ENCODE measurements at places on chromosomes 12 and 14.

GRCh38 chr14:54362089-54362504 is 34.7 kb upstream of the CDKN3 start:
- DNase-seq = no peak

- DNase-seq = no peak
Observed at GRCh38 chr12:67419810-67420209, 150.7 kb downstream of the CAND1 start.

GRCh38 chr12:26416550-26416949 is 221.2 kb downstream of the SSPN start:
- no peak for DNase-seq

DNA sequence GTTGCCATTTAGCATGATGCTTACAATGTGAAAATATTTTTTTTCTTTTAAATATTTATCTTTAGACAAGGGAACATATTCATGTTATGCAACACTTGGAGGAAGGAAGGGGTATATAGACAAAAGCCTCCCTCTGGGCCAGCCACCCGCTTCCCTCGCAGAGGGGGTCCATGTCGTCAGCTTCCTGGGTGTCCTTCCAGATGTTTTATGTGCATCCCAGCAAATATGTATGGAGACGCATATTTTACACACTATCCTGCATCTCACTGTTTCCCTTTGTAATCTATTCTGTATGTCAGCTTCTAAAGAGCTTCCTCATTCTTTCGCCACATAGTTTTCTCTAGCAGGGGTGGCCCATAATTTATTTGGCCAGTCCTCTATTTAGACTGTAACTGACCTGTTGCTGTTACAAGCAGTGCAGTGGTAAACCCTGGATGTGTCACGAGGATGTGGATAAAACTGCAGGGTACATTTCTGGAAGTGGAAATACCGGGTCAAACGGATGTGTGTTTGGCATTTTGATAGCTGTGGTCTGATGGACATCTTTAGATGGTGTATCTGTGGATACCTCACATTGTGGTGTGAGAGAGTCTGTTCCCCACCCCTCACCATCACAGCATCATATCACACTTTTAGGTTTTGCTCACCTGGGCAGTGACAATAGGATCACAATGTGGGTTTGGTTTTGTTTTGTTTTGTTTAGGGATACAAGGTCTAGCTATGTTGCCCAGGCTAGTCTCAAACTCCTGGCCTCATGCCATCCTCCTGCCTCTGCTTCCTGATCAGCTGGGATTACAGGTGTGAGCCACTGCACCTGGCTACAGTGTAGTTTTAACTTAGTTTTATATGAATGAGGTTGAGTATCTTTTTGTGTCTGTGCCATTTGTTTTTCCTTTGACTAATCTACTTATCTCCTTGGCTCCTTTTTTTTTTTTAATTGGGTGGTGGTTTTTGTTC is 31.6 kb downstream of the FAM222A start:
- DNase-seq = no peak

- no peak for DNase-seq
Observed at GRCh38 chr14:101716956-101717662, 44.4 kb upstream of the PPP2R5C start.

DNA sequence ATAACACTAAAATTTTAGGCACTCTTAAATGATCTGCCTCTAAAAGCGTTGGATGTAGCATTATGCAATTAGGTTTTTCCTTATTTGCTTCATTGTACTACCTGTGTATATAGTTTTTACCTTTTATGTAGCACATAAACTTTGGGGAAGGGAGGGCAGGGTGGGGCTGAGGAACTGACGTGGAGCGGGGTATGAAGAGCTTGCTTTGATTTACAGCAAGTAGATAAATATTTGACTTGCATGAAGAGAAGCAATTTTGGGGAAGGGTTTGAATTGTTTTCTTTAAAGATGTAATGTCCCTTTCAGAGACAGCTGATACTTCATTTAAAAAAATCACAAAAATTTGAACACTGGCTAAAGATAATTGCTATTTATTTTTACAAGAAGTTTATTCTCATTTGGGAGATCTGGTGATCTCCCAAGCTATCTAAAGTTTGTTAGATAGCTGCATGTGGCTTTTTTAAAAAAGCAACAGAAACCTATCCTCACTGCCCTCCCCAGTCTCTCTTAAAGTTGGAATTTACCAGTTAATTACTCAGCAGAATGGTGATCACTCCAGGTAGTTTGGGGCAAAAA is 4.1 kb downstream of the CDKN1B start:
- DNase-seq = peak; percentile 50

DNA sequence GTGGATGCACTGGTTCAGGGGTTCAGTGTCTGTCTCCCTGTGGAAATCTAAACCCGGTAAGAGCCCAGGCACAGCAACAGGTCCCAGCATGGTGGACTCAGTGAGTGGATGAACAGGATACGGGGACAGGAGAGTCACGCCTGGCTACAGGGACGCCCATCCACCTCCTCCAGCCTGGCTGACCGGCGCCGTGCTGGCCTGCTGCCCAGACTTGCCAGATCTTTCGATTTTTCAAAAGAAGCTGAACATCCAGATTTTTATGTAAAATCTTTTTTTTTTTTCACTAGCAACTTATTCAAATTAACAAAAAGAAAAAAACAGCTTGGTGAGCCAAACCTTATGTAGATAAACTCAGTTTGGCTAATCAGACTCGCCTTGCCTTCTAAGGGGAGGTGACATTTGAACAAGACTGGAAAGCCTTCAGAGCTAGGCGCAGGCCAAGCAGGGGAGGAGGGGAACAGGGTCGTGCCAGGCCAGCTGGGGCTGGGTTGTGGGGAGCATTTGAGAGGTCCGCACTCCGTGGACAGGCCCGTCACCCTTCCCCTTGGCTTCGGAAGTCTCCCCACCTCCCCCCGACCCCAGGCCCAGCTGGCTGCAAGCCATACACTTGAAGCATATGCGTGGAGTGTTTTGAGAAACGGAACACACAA is 87.8 kb upstream of the NCOR2 start:
- DNase-seq = peak; percentile 70

- no peak for DNase-seq
Observed at GRCh38 chr12:132488127-132489077, 1.5 kb upstream of the FBRSL1 start.

- no peak for DNase-seq
Observed at GRCh38 chr14:23125011-23125410, 6.0 kb upstream of the CEBPE start.

GRCh38 chr14:52121441-52121840 is 52.6 kb upstream of the NID2 start:
- no peak for DNase-seq

DNA sequence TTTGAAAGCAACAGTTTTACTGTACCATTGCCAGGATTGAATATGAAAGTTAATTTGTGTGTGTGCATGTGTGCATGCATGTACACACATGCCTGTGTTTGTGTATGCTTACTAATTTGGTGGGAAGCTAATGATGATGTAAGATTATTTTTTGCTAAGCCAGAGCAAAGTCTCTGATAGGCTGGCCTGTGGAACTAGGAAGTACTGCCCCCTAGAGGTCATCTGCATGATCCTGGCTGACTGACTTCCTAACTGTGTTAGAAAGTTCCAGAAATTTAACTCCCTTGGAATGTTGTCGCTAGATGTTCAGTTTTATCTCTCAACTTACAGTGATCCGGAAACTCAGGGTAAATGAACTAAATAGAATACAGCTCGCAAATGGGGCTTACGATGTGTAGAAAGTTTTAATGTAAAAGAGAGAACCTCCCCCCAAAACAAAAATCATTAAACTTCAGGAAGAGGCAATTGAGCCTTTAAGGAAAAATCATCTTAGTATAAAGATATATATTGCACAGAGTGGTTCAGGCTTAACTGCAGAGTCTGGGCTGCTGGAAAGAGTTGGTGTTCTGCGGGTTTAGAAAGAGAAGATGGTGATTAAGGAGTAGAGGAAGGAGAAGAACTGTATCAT is 34.3 kb upstream of the SLC38A1 start:
- DNase-seq = peak; percentile 58

GRCh38 chr12:14982562-14982961 is 9.7 kb downstream of the PDE6H start:
- DNase-seq = peak; percentile 40

DNA sequence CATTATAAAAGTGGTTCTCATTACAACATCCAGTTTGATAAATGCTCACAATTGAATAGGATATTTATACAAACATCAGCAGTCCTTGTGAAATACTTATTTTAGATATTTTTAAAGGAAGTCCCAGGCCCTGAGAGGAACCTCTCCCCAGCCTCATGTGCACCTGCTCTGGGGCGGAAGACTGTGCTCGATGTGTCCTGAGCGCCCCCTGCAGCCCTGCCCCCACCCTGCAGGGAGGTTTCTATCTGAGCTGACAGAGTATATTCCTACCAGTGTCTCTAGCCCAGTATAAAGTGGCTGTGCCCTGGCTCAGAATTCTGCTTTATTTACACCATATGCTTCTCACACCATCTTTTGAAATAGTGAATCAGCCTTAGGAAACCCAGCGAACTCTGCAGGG is 1349.1 kb downstream of the TMEM121 start:
- no peak for DNase-seq

DNA sequence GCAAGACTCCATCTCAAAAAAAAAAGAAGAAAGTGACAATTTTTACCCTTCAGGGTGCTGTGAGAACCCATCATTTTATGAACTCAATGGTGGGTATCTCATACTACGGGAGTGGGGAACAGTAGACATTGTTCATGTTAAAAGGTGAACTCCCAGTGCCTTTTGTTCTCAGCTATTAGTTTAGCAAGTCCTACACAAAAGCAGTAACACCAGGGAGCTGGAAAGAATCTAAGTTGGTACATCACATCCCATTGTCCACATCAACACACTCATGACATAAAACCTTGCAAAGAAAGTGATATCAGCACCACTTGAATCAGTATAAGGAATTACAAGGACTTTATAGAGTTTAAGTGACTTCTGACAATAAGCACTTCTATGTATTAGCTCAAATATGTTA is 47.4 kb upstream of the ABCC9 start:
- DNase-seq = no peak

GRCh38 chr12:68139941-68140340 is 19.6 kb downstream of the IFNG start:
- no peak for DNase-seq

- DNase-seq = no peak
Observed at GRCh38 chr12:77354766-77355362, 289.5 kb upstream of the E2F7 start.

GRCh38 chr12:53551889-53552291 is 44.6 kb upstream of the NPFF start:
- no peak for DNase-seq

- DNase-seq = no peak
Observed at GRCh38 chr12:61956545-61956944, 303.7 kb upstream of the USP15 start.

GRCh38 chr14:50232276-50232642 is 881 bp upstream of the SOS2 start:
- no peak for DNase-seq

DNA sequence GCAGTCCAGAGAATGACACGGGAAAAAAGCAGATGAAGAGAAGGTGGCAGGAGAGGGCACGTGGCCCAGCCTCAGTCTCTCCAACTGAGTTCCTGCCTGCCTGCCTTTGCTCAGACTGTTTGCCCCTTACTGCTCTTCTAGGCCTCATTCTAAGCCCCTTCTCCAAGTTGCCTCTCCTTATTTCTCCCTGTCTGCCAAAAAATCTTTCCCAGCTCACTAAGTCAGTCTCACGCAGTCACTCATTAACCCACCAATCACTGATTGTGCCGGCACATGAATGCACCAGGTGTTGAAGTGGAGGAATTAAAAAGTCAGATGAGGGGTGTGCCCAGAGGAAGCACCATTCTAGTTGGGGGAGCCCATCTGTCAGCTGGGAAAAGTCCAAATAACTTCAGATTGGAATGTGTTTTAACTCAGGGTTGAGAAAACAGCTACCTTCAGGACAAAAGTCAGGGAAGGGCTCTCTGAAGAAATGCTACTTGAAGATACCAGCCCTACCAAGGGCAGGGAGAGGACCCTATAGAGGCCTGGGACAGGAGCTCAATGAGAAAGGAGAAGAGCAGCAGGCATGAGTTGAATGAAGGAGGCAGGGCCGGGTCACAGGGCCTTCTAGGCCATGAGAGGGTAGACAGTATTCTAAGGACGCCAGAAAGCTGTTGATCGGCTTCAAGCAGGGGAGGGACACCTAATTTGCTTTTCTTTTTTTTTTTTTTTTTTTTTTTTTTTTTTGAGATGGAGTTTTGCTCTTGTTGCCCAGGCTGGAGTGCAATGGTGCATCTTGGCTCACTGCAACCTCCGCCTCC is 40.9 kb downstream of the DAD1 start:
- no peak for DNase-seq

DNA sequence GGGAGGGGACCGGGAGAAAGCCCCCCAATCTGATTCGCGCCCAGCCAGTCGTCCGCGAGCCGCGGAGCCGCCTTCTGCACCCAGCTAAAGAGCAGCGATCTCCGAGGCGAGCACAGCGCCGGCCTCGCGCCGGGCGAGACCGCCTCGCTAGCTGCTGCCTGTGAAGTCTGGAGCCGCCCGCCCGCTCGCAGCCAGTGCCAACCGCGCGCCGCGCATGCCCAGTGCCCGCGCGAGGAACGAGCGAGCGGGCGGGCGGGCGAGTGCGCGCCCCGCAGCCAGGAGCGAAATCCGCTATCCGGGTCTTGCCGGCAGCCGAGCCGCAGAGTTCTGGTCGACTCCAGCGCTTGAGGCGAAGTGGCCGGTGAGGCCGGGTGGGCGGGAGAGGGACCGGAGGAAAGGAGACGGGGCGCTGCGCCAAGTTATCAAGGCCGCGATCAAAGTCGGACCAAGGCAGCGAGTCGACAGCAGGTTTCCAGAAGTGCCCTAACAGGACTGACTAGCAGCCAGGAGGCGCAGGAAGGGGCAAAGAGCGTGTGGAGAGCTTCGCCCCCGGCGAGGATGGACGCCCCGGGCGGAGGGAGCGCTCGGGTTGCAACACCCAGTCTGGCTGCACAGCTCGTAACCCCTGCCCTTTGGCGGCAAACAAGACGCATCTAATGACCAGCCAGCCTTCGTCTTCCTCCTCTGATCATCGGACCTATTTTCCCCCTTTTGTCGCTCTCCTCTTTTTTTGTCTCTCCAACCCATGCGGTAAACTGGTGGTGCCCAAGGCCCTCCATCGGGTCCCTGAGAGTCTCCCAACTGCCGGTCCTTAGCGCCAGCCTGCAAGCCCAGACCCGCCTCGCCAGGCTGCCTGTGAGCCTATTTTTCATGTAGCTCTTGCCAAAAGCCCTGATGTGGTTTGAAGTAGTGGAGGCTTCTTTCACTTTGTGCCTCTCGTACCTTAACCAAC is at the start of gene EPS8:
TSS of gene EPS8 (minus strand) at position 169 of the 952 bp plus-strand sequence. CDS start 106,437 bp downstream, outside the sequence.
- DNase-seq = peak; percentile 92

DNA sequence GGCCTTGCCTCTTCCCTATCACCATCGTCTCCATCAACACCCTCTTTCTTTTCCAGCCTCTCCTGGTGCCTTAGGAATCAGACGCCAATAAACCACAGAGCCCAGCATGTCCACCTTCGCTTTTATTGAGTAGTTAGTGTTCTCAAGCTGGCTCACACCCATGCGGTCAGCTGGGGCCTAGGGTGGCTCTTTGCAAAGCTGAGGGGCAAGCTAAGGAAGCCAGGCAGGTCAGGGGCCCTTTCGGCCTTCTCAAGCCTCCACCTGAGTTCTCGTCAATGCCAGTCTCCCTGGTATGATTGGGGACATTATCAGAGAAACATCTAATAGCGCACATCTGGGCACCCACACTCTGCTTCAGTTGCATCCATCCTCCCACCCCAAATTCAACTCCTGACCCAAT is 737 bp upstream of the TEX52 start:
- DNase-seq = no peak

Measured in cardiac fibroblast (primary cell).